Fibroblast of villous mesenchyme (primary cell): ENCODE measurements at places on chromosomes 3 and 15. TPM values are rescaled to one million over a fixed set of nuclear protein-coding genes. Genes with fewer than 3 reads are reported as not detected.

BOC gene
- total RNA-seq: 10.6 and 14.2 TPM in 2 replicates

TRPM1 gene
- under 0.01 TPM in 1 of 2 replicates, not detected in the other for total RNA-seq

AADACL2 gene
- not detected in 2 replicates for total RNA-seq

LDHAL6B gene
- not detected in 2 replicates for total RNA-seq

ZNF385D gene
- 0.64 and 1.7 TPM in 2 replicates for total RNA-seq

ZPLD1 gene
- total RNA-seq: 0.43 and 1.3 TPM in 2 replicates

SI gene
- total RNA-seq: not detected in 2 replicates

PARL gene
- total RNA-seq: 31.5 and 34.5 TPM in 2 replicates

SRGAP3 gene
- 2.9 and 3.5 TPM in 2 replicates for total RNA-seq

GOLGA6B gene
- total RNA-seq: not detected in 2 replicates

TNFSF10 gene
- total RNA-seq: 0.43 and 0.64 TPM in 2 replicates

CSK gene
- 32.2 and 33.2 TPM in 2 replicates for total RNA-seq

WDR73 gene
- total RNA-seq: 37.0 and 47.5 TPM in 2 replicates

SLC22A13 gene
- total RNA-seq: 0.32 and 0.43 TPM in 2 replicates

NRG4 gene
- total RNA-seq: under 0.01 TPM in 2 replicates
